ENCODE measurements at places on chromosomes 4 and X.

DNA sequence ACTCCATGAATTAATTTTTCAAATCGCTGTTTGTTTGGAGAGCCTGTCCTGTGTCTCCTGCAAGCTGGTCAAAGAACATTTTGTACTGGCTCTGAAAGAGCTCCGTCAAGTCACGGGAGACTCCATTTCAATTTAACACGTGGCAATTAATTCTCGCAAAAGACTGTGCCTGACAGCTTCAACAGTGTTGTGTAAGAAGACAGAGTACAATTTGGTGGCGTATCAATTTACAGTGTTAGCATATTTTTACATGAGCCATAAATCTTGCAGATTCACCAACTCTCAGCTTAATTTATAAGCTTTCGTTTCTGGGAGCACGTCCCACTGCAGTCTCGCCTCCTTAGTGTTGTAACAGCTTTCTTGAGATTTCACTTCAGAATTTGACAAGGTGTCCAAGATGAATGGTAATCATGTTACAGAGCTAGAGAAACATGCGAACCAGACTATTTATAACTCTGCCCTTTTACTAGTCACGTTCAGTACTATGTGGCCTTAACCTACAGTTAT is 70.8 kb downstream of the RWDD4 start:
- DNase-seq, result no peak

DNA sequence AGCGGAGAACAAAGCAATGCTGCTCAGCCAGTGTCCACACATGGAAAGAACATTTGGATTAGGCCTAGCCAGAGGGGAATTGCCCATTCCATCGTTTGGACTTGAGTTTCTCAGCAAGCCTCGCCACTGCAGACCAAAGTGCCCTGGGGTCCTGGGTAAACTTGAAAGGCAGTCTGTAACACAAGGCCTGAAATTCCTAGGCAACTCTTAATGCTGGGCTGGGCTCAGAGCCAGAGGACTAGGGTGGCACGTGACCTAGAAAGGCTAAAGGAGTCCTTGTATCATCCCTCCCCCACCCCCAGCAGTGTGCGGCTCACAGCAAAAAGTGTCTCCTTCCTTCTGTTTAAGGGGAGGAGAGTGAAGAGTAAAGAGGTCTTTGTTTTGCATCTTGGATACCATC is 210.4 kb upstream of the ARX start:
- no peak for DNase-seq

DNA sequence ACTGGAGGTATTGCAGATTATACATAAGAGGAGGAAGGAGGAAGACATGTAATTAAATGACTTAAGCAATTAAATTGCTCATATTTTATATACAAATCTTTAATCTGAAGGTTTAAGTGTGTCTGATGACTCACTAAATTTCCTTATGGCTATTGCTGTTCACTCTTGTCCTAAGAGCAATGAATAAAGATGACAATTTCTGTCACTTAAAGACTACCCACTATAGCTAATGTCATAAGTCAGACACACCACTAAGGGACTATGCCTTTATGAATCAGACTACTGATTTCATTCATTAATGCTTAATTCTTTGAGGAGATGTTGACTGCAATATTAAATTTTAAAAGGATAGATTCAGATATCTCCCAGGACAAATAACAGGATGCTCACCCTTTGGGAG is 1514.7 kb downstream of the PCDH18 start:
- DNase-seq, result no peak

DNA sequence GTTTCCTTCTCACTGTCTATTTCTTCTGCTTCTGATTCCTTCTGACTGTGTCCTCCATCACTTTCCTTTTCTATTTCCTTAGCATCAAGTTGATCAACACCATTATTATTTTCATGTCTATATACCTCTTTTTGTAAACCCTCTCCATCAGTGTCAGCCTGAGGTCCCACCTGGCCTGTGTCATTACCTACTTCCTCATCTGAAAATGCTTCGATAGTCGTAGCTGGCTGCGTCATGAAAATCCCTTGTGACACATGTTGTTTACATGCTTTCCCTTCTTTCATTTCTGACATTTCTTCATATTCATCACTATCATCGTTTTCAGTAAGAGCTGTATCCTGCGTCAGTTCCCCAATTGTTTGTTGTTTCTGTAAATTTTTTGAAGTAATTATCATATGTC is 39.6 kb downstream of the RPGR start:
- DNase-seq, result no peak
